ENCODE measurements at places on chromosomes 2 and 18.
A peak's percentile ranks its signal among the peaks of the same experiment; 100 is the strongest.

DNA sequence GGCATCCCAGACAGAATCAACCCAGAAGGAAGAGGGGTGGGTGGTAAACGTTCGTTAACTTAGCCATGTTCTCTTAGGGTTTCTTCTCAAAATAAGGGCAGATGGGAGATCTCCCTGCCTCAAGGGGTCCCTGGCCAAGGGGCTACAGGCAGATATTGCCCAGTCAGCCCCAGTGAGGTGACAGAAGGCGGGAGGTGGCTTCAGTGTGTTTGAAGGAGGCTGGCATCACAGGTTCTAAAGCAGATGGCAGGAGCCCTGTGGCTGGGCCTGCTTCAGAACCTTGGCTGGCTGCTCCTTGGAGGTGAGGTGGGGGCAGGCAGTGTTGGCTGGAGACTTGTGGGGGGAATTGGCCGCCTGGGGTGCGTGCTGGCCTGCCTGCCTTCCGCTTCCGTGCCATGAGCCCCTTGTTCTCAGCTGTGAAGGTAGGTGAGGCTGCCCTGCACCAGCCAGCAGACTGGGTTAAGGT is 23.5 kb downstream of the HPCAL1 start:
- no peaks in the 10 kb centered on the region for H3K27me3 ChIP-seq
- H3K36me3 ChIP-seq: no peaks in the 10 kb centered on the region
- H3K4me3 ChIP-seq: no peak overlapping the region
- no peak overlapping the region for H3K27ac ChIP-seq
- DNase-seq: peak; percentile 67
- no peaks in the 10 kb centered on the region for H3K4me1 ChIP-seq

DNA sequence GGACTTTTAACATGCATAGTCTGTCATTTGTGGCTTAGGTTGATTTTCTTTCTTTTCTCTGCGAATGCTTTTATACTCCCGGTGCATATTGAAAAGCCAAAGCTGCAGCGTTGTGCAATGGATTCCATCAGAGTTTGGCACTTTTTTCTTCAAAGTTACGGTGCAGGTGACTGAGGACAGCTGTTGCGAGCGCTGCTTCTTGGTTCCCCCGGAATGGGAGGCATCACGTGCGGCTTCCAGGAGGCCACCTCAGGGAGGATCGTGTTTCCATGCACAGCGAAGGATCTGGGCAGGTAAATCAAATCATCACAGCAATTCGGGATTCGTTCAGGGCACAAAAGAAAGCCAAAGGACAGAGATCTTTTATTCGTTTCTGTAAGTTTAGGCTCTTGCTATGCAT is 109.6 kb upstream of the ALKAL2 start:
- H3K4me3 ChIP-seq: no peak overlapping the region
- H3K27ac ChIP-seq: no peak overlapping the region
- no peaks in the 10 kb centered on the region for H3K27me3 ChIP-seq
- no peaks in the 10 kb centered on the region for H3K4me1 ChIP-seq
- DNase-seq: no peak

DNA sequence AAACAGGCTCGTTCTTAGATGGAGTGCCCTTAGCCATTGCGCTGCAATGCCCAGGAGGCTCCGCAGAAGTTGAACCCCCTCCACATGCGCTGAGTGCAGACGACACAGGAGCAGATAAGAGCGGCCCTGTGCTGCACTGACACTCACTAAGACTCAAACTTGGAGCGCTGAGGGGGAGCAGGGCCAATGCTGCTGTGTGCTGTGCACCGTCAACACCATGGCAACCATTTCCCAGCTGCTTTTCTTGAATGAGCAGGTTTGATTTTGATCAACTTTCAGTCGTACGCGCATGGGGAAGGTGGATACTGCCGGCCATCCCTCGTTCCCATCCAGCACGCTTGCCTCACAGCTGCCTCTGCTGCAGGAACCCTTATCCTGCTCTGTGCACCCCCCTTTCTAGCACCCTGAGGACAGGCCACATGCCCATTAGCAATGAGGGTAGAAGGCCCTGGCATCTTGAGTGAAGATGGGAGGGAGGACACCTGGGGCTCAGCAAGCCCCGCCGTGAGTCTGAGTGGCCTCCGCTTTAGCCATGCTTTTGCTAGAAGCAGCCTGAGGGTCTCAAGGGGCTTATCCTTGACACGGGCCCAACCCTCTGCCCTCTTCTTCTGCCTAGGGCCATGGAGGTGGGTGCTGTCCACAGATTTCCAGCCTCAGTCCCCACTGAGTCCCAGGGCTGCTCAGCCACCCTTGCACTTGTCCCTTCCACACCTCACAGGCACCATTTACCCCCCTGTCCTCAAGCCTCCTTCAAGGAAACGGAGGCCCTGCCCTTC is 271.9 kb downstream of the PHLPP1 start:
- H3K27me3 ChIP-seq: no peaks in the 10 kb centered on the region
- no peaks in the 10 kb centered on the region for H3K4me1 ChIP-seq
- no peak for DNase-seq
- H3K36me3 ChIP-seq: no peaks in the 10 kb centered on the region
- H3K27ac ChIP-seq: no peak overlapping the region
- no peak overlapping the region for H3K4me3 ChIP-seq

DNA sequence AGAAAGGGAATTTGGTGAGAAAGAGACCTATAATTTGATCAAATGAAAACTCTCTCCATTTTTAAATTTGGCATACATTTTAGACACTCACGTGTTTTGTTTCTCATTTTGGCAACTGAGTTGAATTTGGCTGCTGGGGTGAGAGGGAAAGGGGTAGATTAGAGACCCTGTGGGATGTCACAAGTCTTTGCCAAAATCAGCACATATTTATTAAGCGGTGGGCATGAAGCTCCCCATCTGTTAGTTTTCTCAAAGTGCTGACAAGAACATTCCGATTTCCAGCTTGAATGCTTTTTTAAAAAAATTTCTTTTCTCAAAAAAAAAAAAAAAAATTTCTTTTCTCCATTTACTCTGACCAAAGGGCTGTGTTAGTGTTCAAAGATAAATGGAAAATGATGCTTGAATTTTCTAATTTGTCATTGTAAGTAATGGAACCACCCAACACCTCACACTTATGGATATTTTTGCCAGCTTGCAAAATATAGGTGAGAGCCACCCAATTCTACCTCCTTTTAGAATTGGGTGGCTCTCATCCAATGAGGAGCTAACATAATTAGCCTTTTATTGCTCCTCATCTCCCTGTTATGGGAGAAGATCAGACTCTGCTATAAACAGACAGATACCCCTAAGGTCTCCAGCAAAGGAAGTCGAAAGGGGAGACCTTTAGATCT is 222.9 kb upstream of the FN1 start:
- H3K36me3 ChIP-seq: no peaks in the 10 kb centered on the region
- H3K4me1 ChIP-seq: peaks cover 5% of the 10 kb centered on the region
- no peak overlapping the region for H3K27ac ChIP-seq
- H3K27me3 ChIP-seq: no peaks in the 10 kb centered on the region

DNA sequence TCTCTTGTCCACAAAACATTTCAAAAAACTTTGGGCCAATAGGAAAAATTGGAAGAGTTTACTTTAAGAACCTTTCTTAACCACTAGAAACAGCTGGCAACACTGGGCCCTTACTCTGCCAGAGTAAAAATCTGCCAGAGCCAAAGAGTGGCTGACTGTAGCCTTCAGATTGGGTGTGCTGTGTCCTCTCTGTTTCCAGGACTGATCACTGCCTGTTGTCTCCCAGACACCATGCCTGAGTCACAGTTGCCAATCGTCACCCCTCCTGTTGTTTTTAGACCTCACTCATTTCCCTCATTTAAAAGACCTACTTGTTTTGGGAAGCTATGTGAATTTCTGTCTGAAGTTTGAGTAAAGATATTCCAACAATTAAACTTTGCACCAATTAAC is 159.1 kb downstream of the PPP1R1C start:
- H3K36me3 ChIP-seq: no peaks in the 10 kb centered on the region
- no peak overlapping the region for H3K27ac ChIP-seq
- no peaks in the 10 kb centered on the region for H3K27me3 ChIP-seq
- H3K4me3 ChIP-seq: no peak overlapping the region
- H3K4me1 ChIP-seq: peaks cover 2% of the 10 kb centered on the region

DNA sequence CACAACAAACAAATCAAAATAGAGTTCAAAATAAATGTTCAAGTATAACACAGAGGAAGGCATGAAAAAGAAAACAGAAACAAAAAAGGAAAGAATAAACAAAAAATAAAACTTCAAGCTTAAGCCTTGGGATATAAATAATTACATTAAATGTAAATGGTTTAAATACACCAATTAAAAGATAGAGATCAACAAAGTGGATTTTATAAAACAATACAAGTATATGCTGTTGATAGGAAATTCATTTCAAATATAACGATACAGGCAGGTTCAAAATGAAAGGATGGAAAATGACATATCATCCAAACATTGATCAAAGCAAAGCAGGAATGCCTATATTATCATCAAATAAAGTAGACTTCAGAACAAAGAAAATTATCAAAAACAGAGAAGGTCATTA is 16.7 kb downstream of the EXOC6B start:
- no peak overlapping the region for H3K27ac ChIP-seq
- peaks cover 2% of the 10 kb centered on the region for H3K36me3 ChIP-seq
- no peak for DNase-seq
- H3K4me3 ChIP-seq: no peak overlapping the region

DNA sequence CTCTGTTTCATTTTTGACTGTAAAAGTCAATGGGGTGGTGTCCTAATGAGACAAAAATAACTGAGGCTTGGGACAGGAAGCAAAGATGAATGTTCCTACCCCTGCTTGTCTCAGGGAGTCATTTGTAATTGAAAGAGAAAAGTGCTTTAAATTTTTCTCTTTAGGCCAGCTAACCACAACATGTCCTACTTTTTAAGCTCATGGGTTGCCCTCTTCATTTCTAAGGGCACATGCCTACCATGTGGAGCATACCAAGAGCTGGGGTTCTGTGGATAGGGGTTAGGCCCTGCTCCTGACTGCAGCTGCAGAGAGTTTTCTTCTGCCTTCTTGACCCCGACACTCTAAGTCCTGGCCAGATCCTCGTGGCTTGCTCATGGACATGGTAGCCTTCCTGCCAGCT is 96.8 kb upstream of the ARL4C start:
- H3K27me3 ChIP-seq: no peaks in the 10 kb centered on the region
- H3K4me1 ChIP-seq: no peaks in the 10 kb centered on the region
- H3K4me3 ChIP-seq: no peak overlapping the region
- no peaks in the 10 kb centered on the region for H3K36me3 ChIP-seq
- DNase-seq: no peak

- H3K36me3 ChIP-seq: no peaks in the 10 kb centered on the region
- no peak overlapping the region for H3K27ac ChIP-seq
- no peaks in the 10 kb centered on the region for H3K4me1 ChIP-seq
- no peaks in the 10 kb centered on the region for H3K27me3 ChIP-seq
- H3K4me3 ChIP-seq: no peak overlapping the region
These were observed 328.5 kb upstream of the FANCL start for GRCh38 chr2:58569475-58570185.

- DNase-seq: no peak
- H3K4me3 ChIP-seq: no peak overlapping the region
- H3K36me3 ChIP-seq: no peaks in the 10 kb centered on the region
- H3K27me3 ChIP-seq: no peaks in the 10 kb centered on the region
- H3K27ac ChIP-seq: no peak overlapping the region
These were observed 122.3 kb upstream of the RAB6C start for GRCh38 chr2:129857200-129857599.

GRCh38 chr2:227510620-227510958 is 38.6 kb downstream of the AGFG1 start:
- H3K4me1 ChIP-seq: no peaks in the 10 kb centered on the region
- H3K4me3 ChIP-seq: no peak overlapping the region
- DNase-seq: no peak
- H3K36me3 ChIP-seq: no peaks in the 10 kb centered on the region
- no peak overlapping the region for H3K27ac ChIP-seq
